ENCODE measurements at places on chromosomes 7 and 10. TPM values are rescaled to one million over a fixed set of nuclear protein-coding genes. Genes with fewer than 3 reads are reported as not detected.

Gene ANKRD30A
- total RNA-seq, result not detected

Gene CCDC7
- 8.7 TPM for total RNA-seq

Gene MOGAT3
- not detected for total RNA-seq

Gene ANKRD7
- 0.23 TPM for total RNA-seq

Gene NPC1L1
- total RNA-seq, result not detected

Gene IMMP2L
- 14.6 TPM for total RNA-seq

Gene SUGCT
- total RNA-seq, result 55.2 TPM

Gene RBM20
- 0.45 TPM for total RNA-seq

Gene LIPN
- total RNA-seq, result not detected

Gene LIPA
- total RNA-seq, result 35.4 TPM

Gene SPDYE5
- 0.12 TPM for total RNA-seq
